ENCODE measurements at places on chromosomes 4 and X. TPM values are rescaled to one million over a fixed set of nuclear protein-coding genes. Genes with fewer than 3 reads are reported as not detected.

DNA sequence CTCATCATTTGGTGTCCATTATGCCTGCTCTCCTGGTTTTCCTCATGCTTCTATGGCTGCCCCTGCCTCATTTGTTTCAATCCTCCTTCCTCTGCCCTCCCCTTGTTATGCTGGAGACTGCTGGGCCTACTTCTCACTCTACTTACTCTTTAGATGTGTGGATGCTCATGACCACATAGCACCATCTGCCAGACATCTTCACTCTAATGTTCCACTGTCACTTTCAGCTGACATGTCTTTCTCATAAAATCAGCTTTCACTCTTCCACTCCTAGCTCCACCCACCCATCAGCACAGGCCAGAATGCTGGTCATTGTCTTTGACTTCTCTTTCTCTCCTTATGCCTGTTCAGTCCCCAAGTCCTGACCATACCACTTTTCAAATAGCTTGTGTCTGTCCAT is 86.8 kb downstream of the REPS2 start:
- DNase-seq: no peak

GRCh38 chr4:54527532-54527931 is 130.2 kb upstream of the KIT start:
- DNase-seq: no peak

DNA sequence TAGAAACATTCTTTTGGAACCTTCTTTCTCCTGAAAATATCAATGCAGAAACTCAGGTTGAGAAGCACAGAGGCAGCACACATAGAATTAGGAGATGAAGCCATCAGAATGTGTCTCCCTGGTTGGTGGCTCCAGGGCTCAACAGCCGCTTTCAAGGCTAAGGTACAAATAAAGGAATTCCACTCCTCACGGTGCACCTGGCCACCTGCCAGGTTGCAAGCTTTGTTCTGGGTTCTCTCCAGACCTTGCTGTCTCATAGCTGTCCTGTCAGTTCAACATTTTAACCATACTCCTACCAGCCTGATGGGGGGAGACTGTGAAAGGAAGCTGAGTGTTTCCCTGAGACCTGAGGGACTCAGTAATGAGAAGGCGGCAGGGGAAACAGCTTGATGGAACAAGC is 96.3 kb upstream of the HPF1 start:
- no peak for DNase-seq

ARR3 gene
- polyA plus RNA-seq: not detected

DNA sequence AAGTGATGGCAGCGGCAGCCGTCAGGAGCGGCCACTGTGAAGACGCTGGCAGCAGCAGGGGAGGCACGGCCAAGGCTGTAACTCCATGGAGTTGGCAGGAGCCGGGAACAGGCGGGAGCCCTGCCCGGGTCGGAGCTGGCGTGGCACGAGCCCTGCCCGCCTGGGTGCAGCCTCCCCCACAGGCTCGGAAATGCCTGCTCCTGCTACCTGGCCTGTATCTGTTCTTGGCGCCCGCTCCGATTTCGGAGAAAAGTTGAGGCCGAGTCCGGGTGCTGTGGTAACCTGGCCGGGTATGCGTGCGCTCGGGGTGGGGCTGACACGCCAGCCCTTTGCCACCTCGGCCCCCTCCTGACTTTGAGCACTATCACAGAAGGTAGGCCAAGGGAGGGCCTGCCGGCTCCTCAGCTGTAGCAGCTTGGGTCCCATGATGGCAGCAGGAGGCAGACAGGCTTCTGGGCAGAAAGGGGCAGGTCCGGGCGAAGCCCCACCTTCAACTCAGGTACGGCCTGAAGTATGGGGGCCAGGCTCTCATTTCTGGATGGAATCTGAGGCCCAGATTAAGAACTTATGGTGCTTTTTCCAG is 51.2 kb upstream of the SHISA3 start:
- no peak for DNase-seq

GPR82 gene
- polyA plus RNA-seq: 0.44 TPM

- DNase-seq: no peak
These were observed 105.7 kb upstream of the AGA start for GRCh38 chr4:177547985-177548384.

GRCh38 chr4:133588306-133588705 is 439.2 kb downstream of the PCDH10 start:
- no peak for DNase-seq

DNA sequence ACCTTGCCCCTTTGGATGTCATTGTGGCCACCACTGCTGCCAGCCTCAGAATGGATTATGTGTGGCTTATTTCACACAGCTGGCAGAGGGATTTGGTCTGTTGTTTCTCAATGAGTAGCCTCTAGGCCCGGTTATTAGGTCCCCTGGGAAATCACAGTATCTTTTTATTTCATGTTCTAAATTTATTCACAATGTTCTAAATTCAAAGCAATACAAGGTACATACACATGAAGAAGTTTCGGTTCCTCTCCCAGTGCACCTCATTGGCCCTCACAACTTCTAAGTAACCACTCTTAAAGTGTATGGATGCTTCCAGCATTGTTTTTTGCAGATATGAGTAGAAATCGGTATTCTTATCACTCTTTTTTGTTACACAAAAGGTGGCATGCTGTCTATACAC is 262.7 kb downstream of the RCHY1 start:
- DNase-seq: no peak

TBX22 gene
- polyA plus RNA-seq: not detected

GRCh38 chr4:32858971-32859370 is 2138.8 kb downstream of the PCDH7 start:
- DNase-seq: no peak

DNA sequence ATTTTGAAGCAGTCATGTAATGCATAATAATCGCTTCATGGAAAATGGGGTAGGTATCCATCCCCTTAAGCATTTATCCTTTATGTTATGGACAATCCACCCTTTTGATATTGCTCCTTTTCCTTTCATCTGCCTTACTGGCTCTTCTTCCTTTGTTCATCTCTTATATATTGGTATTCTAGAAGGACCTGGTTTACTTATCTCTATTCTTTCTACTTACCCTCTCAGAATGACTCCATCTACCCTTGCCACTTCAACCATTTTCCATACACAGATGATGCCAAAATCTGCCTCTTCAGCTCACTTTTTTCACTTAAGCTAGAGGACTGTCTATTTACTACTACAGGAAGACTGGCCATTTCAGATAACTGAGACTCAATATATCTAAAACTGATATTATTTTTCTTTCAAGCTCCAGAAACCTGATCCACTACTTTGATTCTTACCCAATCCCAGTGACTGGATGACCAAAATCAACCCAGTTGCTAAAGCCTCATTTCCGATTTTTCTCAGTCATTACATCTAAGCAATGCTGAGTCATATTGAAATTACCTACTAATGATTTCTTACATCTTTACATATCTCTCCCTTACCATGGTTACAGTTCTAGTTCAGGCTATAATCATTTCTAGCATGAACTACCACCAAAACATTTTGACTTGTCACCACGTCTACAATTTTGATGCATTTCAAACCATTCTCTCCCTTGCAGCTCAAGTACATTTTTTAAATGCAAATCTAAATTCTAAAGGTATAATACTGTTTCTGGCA is 93.7 kb downstream of the FAAH2 start:
- no peak for DNase-seq

MAGEB1 gene
- not detected for polyA plus RNA-seq

DNA sequence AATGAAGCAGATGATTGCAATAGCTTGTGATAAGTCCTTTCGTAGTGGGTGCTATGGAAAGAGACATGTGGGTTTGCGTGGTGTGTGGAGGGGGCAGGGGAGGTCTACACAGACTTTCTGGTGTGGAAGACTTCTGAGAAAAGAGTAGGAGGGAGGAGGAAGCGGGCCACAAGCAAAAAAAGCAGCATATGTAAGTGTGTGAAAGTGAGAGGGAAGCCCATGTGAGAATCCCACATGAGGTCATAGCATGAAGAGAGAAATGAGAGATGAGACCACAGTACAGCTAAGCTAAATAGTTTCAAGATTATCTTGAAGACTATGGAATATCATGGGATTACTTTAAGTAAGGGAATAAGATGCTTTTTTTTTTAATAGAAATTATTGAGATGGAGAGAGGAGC is 2039.9 kb upstream of the TENM3 start:
- no peak for DNase-seq

GRCh38 chrX:47863187-47863586 is 26.5 kb downstream of the ZNF81 start:
- DNase-seq: no peak

CFAP99 gene
- 0.06 TPM for polyA plus RNA-seq

GRCh38 chr4:16942491-16942890 is 44.0 kb upstream of the LDB2 start:
- DNase-seq: no peak

PNMA6A gene
- polyA plus RNA-seq: 0.72 TPM

DNA sequence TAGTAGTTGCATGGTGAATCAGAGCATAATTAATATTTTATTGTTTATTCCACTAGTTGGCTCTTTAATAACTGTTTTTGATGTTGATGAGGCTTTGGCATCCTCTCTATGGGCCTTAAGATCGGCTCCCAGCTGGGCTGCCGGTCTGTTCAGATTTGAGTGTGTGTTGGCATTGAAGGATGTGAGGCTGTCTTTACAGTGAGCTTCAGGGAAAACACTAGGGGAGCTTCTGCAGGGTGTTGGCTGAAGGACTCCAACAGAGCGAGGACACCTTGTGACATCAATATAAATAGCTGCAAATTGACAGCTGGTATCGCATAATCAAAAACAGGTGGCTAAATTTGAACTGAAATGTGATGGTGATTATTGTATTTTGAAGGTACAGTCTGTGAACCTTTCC is 322.0 kb downstream of the FSTL5 start:
- no peak for DNase-seq

DNA sequence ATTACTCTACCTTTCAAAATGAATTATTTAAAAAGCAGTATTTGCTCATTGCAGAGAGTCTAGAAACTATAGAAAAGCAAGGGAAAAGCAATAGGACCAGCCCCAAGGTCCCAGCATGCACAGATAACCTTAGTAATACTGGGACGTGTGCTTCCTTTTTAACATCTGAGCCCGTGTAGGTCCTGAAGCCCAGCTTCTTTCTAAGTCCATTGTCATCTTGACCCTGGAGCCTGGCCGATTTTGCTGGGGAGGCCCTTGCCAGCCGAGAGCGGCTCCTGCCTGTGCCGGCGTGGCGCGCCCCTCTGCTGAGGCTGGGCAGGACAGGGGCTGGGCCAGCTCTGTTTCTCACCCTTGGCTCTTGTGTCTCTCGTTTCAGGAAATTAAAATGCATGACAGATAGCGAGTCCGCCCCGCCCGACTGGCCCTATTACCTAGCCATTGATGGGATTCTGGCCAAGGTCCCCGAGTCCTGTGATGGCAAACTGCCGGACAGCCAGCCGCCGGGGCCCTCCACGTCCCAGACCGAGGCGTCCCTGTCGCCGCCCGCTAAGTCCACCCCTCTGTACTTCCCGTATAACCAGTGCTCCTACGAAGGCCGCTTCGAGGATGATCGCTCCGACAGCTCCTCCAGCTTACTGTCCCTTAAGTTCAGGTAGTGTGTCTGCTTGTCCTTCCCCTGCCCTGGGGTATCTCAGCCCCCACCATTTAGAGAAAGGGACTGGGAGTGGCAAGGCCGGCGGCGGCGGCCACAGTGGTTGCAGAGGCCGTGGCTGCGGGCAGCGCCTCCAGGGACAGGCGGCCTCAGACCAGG is 4.1 kb downstream of the MSANTD1 start:
- DNase-seq: no peak

DNA sequence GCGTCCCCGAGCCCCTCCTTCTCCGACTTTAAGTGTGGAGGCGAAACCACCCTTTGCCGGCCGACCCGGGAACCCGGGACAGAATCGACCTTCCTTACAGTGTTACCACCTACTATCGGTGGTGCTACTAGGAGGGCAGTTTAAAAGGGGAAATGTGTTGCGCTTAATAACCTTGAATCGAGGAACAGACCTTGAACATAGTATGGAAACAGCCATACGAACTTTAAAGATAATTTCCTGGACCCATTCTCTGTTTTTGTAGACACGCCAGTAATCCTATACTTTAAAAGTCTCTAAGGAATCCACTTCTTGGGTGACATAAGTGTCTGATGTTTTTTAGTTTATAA is 1.5 kb downstream of the ING2 start:
- DNase-seq: no peak

GRCh38 chrX:45009371-45010000 is 136.5 kb downstream of the KDM6A start:
- no peak for DNase-seq

BCORL1 gene
- 9.4 TPM for polyA plus RNA-seq

DNA sequence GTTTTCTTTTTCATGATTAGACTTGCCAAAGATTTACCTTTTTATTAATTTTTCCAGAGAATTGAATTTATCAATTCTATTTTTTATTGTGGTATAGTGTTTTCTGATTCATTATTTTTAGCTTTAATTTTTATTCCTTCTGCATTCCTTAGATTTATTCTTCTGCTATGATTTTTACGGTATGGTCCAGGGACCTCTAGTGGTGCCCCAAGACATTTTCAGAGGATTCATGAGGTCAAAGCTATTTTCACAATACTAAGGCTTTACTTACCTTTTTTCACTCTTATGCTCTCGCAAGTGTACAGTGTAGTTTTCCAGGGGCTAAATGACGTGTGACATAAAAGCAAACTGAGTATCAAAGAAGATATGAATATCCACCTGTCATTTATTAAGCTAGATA is 8.0 kb downstream of the RADX start:
- no peak for DNase-seq

FMR1NB gene
- not detected for polyA plus RNA-seq

- DNase-seq: no peak
These were observed 188.5 kb upstream of the FTHL17 start for GRCh38 chrX:31260351-31260750.

GRCh38 chr4:135548711-135549110 is 1347.1 kb upstream of the PABPC4L start:
- no peak for DNase-seq

- no peak for DNase-seq
These were observed 75.6 kb upstream of the FAM9C start for GRCh38 chrX:13120017-13120416.

DNA sequence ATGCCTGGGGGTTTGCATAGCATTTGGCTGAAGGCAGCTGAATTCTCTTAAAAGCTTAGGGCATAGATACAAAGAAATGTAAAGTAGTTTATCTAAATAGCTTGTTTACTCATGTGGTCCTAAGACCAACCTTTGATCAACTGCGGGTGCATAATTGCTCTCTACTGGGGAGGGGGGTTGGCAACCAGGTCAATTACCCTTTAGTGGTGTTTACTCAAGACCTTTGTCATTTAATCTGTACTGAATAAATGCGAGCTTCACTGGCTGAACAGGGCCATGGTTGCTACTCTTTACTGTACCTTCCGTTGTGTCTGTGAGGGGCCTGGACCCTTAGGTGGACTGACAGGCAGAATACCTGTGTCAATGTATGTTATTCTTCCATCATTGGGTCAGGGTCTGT is 102.7 kb upstream of the FAM9C start:
- DNase-seq: no peak

- DNase-seq: no peak
These were observed 5.0 kb downstream of the PRMT9 start for GRCh38 chr4:147678796-147679549.

SPOCK3 gene
- polyA plus RNA-seq: 2.9 TPM

GRCh38 chr4:189547559-189547958 is 393.1 kb upstream of the FRG1 start:
- DNase-seq: no peak

GRCh38 chr4:165331823-165332222 is 4.4 kb downstream of the MSMO1 start:
- no peak for DNase-seq

H2BW2 gene
- polyA plus RNA-seq: not detected

Measured in urinary bladder (tissue), 4 donors.